ENCODE measurements at places on chromosomes 7 and 10.

DNA sequence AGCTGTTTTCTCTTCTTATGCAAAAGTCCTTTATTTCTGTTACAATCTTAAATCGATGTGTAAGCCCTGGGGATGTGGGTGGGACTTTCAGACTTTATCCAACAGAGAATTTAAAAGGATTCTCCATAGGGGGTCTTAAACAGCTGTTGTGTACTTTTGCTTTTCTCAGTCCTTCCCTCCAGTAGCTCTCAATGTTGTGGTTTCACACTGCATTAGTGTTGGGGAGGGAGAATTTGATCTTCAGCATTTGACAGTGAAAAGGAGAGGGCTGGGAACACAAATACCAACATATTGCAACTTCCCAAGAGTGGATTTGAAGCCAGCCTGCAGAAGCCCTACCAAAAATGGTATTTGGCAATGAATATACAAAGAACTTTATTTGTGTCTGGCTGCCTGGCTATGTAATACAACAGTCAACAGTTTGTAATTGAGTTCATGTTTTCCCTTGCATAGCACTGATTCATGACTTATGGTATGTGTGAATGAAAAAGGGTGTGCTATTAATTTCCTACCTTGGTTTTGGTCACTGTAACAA, 80.1 kb upstream of the CAPZA2 start:
- DNase-seq: no peak

DNA sequence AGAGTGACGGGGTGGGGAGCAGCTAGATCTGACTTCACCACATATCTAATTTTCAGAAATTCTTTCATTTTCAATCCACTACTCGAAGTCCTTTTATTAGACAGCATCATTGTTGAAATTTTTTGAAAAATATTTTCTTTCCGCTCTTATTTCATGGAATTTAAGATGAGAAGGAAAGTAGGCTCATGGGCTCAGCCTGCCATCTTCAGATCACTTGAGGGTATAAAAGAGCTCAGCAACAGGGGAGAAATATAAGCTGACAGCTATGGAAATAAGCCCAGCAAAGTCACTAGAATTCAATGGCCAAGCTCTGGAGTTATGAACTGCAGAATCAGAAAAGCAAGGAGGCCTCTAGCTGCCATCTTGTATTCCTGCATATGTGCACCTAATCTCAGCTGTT, 389.1 kb downstream of the XPNPEP1 start:
- DNase-seq: no peak

DNA sequence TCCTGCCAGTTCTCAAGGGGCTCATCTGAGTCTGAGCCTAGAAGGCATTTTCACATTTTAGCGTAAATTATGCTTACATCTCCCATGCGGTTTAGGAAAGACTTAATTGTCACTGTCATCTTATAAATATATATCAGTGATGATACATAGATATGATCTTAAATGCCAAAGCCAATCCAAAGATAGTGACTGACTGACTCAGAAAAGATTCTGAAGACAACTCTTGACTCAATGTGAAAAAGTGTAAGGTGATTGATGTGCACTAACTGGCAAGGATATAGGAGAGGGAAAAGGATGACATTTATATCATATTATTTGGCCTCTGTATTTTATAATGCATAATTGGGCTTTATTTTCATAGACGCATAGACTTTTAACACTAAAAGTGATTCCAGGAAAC, 84.9 kb upstream of the LRRN3 start:
- DNase-seq: no peak

- DNase-seq: no peak
Observed at GRCh38 chr7:42605406-42606192, 306.3 kb downstream of the C7orf25 start.

DNA sequence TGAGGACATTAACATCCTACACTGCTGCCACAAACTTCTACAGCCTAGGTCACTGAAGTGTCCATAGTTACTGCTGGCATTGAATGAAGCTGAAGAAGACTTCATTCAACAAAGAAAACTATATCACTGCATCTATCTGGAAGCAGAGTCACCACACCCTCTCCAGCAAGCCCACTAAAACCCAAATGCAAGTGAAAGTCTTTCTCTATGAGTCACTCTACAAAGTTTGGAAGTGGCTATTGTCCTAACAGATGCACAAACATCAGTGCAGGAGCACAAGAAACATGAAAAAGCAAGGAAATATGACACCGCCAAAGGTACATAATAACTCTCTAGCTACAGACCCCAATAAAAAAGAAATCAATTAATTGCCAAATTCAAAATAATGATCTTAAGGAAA, 43.5 kb upstream of the CAMK2B start:
- DNase-seq: no peak

GRCh38 chr7:151839451-151839921, 37.4 kb downstream of the PRKAG2 start:
- no peak for DNase-seq

DNA sequence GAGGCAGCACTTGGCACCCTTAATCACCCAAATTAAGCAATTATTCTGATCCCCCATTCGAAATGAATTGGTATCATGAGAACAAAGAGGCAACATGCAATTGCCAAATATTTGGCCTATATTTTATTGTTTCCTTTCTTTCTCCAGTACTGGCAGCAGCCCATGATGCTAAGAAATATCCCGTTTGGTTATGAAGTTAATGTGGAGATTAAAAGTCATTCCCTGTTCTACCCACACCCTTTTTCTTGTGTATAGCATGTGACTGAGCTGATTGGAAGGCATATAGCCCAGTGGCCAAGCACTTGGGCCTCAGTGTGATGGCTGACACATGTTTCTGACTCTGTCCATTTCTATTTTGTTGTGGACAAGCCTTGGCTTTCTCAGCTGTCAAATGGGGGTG, 692.3 kb upstream of the GALNT17 start:
- DNase-seq: no peak

DNA sequence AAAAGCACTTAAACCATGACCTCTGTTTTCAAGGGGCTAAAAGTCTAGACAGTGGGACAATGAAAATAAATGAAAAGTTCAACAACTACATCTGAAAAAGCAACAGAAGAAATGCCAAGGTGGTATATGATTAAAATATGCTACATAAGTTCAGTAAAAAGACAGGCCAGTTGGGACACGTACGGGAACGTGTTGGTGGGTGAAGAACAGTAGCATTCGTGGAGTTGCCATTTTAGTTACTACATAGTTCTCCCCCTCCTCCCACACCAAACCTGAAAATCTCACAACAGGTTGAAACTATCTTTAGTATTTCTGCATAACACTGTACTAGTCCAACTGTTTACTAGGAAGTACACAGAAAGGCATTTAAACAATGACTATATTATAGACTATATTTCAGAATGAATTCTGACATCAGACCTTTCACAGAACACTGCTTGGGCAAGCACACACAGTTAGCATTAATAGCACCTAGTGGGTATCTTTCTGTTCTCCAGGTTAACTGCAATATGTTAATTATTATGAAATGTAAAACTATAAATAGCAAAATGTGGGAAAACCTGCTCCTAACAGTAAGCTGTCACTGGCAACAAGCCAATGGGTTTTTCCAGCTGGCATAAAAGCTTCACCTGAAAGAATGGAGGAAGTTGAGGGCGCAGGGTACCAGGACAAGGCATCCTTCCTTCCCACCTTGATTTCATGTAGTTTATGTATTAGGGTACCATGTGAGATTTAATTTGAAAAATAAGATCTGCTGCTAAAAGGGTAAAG, 135.0 kb downstream of the STRA8 start:
- no peak for DNase-seq

DNA sequence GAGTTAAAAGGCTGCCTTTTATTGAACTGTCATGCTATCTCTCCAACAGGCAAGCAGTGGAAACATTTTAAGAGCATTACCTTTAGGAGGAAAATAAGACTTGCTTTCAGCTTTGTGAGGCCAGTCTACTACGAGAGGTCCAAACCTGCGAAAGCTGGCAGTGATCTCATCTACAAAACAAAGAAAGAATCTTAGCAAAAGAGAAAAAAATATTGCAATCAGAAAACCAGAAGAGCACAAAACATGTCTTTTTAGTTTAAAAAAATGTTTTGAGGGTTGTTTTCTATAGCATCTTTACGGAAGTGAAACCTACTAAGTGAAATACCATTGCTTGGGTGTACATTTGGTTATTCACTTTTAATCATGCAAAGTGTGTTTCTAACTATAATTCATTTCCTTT, 147.9 kb downstream of the CPEB3 start:
- no peak for DNase-seq

- no peak for DNase-seq
Observed at GRCh38 chr10:96614515-96614914, 27.7 kb upstream of the TM9SF3 start.

DNA sequence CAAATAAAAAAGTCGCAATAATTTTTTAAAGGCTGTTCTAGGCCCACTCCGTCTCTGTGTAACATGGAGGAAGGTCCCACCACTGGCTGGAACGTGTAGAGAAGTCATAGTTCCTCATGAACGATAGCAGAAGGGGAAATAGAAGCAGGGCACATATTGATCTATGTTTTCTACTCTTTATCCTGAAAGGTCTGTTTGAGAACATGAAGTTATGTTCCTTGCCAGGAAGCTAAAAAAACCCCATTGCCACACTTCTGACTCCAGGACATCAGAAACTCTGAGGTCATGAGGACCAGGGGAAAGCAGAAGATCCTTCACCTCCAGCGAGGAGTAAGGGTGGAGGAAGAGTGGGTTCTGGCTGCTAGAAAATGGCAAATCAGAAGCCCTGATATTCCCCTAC, 10.8 kb downstream of the ANKRD22 start:
- DNase-seq: no peak

GRCh38 chr10:6292741-6293151, 90.0 kb downstream of the PFKFB3 start:
- no peak for DNase-seq

- DNase-seq: no peak
Observed at GRCh38 chr7:33243319-33243881, 114.0 kb downstream of the BBS9 start.

GRCh38 chr10:86179153-86179524, 187.5 kb downstream of the GRID1 start:
- no peak for DNase-seq

DNA sequence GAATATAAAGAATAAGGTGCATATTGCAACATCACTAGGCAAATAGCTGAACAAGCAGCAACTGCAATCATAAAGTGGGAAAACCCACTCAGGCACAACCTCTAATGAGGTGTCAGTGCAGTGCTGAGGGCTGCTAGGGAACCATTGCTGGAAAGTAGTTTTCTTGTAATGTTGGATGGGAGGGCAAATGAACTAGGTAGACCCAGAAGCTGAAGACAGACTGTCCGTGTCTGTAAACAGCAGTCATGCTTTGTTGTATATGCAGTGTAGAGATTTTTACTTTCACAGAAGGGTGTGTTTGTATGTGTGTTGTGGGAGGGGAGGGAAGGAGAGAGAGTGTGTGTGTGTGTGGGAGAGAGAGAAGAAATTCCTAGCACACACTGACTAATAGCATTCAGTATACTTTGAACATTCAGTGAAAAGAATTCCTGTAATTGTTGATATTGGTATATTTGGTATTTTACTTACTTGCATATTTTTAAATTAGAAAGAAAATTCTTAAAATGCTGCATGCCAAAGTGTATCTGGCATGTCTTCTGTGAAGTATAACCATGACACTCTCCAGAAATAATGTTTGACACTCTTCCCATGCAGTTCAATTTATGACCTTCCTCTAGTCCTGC, 28.8 kb downstream of the ITGB8 start:
- DNase-seq: no peak

GRCh38 chr7:6385110-6385781, 62.5 kb downstream of the DAGLB start:
- no peak for DNase-seq

GRCh38 chr7:91789558-91789957, 90.9 kb downstream of the MTERF1 start:
- DNase-seq: no peak

- no peak for DNase-seq
Observed at GRCh38 chr7:101108330-101108857, 18.5 kb upstream of the SERPINE1 start.

- DNase-seq: no peak
Observed at GRCh38 chr7:83836028-83836427, 187.1 kb upstream of the SEMA3E start.

- DNase-seq: no peak
Observed at GRCh38 chr7:66952343-66953043, 31.5 kb downstream of the TMEM248 start.

- no peak for DNase-seq
Observed at GRCh38 chr10:70459061-70459773, 17.7 kb upstream of the NODAL start.

- DNase-seq: no peak
Observed at GRCh38 chr7:150335108-150335773, 6.2 kb downstream of the RARRES2 start.

DNA sequence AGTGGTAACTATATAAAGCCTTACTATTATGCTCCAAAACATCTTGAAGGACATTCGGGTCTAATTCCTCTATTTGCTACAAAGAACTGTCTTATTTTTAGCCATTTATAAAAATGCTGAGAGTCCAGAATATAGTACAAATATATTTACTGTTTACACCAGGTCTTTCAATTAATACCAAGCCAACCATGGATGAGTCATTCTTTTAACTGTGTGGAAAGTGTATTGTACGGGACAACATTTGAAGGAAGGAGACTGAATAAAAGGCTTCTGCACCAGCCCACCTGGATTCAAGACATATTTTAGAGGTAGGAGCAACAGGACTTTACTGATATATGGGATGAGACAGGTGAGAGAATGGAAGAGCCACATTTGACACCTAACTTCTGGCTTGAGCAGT, 35.4 kb downstream of the MASTL start:
- DNase-seq: no peak

- no peak for DNase-seq
Observed at GRCh38 chr7:128171-129080, 63.9 kb upstream of the FAM20C start.

DNA sequence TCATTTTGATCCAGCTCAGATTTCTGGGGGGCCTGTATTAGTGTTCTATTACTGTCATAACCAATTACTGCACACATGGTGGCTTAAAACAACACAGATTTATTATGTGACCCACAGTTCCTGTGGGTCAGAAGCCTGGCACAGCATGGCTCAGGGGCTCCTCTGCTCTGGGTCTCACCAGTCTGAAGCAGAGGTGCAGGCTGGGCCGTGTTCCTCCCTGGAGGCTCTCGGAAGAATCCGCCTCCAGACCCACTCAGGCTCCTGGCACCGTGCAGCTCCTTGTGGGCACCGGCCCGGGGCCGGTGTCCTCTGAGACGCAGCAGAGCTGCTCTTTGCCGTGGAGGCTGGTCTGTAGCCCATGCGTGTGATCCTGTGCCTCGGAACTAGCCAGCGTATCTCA, 61.5 kb downstream of the RAMP3 start:
- DNase-seq: no peak

GRCh38 chr10:24724381-24725228, 918 bp upstream of the ARHGAP21 start:
- DNase-seq: peak; percentile 96

GRCh38 chr7:29289156-29290021, 94.8 kb downstream of the CHN2 start:
- no peak for DNase-seq

GRCh38 chr10:61325223-61325960, 127.8 kb downstream of the TMEM26 start:
- no peak for DNase-seq

- DNase-seq: no peak
Observed at GRCh38 chr10:52644373-52645186, 128.0 kb downstream of the MBL2 start.

- no peak for DNase-seq
Observed at GRCh38 chr10:20976891-20977290, 79.8 kb upstream of the NEBL start.

- no peak for DNase-seq
Observed at GRCh38 chr7:158295966-158296797, 291.4 kb downstream of the PTPRN2 start.

All from CD4-positive, alpha-beta T cell treated with Interleukin-15 for 4 hours (primary cell).